ENCODE measurements at places on chromosomes 6 and 20.

GRCh38 chr6:70236343-70236742, 66.5 kb downstream of the COL9A1 start:
- DNase-seq = no peak

DNA sequence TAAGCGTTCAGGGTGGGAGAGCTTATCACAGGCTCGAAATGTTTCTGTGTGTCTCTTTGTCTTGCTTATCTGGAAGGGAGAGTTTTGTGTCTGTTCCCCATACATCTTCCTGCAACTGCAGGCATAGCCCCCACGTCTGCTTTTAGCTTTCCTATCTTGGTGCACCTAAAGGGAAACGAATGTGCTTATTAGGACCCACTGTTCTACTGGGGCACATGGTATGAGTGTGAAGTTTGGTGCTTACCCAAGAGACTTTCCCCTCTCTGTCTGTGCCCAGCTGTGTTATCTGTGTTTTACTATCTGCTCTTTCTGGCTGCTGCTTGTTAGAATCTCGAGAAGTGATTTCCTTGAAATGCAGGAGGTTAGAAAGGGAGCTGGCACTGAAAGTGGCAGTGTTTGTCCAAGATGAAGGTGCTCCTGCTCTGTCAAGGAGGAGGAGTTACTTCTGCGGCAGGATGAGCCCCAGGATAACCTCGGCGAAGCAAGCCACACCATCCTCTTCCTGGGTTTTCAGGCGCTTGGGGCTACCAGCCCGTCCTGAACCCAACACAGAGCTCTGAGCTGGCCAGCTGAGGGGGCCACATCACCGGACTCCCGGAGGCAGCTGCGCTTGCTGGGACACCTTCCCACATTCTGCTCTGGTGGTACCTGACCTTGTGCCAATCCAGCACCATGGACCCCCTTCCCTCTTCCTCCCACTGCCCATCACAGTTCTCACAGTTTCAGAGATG, 23.4 kb downstream of the DYNLT1 start:
- no peak for DNase-seq

GRCh38 chr6:39215640-39216158, 13.6 kb downstream of the KCNK5 start:
- no peak for DNase-seq

DNA sequence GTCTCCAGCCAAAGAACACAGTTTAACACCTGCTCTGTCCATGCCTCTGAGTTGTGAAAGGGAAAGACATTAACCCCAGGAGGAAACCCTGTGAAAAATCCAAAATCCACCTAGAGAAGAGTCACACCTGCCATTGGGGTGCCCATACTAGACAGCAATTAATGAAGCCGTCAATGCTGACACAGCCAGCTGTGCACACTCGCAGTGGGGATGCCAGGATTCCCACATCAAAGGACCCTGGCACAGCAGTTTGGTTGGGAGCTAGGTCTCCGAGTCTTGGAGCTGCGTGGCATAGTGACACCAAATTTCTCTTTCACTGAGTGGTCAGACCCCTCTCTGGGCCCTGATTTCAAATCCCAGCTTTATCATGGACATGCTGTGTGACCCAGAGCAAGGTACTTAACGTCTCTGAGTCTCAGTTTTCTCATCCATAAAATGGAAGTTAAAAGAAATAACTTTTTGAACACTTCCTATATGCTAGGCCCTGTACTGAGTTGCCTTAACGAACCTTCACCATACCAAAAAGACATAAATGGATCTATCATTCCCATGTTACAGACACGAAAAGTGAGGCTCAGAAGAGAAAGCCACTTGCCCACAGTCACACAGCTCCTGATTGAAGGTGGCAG, 30.8 kb downstream of the BPIFB1 start:
- DNase-seq = no peak

GRCh38 chr6:64520050-64520449, 884.4 kb downstream of the PHF3 start:
- no peak for DNase-seq

GRCh38 chr6:43747784-43748183, 22.2 kb upstream of the VEGFA start:
- no peak for DNase-seq

DNA sequence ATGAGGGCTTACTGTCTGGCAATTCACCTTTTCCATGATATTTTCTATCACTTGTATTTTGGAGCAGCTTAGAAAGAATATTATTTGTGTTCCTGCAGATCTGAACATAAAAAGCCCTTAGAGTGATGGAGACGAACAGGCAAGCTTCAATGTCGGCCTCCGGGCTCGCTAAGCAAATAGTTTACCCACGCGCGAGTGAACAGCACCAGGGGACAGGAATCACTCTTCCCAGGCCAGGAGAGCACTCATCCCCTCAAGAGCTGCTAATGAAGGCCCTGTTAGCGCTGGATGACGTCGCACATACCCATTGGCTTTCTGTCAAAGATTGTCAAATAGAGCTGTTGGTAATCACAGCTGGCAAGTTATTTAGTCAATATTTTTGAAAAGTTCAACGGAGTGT, 395.7 kb downstream of the ZFAND3 start:
- no peak for DNase-seq

DNA sequence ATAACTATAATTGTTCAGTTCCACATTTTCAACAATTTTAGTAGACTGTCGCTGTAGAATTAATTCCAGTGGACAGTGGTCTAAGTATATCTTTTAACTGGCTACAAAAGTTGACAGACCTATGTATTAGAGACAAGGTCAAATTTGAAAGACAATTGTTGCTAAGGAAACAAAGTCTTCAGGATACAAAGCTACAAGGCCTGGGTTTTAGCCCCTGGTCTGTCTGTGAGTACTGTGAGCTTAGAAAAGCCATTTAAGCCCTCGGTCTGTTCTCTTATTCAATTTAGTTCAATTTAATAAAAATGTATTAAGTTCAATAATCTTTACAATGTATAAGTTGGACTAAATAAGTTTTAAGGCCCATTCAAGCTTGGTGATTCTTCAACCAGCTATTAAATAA, 352.5 kb downstream of the HDGFL1 start:
- DNase-seq = no peak

- DNase-seq = no peak
Measured at GRCh38 chr6:112690497-112691202, 343.5 kb downstream of the RFPL4B start.

- no peak for DNase-seq
Measured at GRCh38 chr6:20564269-20564668, 30.0 kb downstream of the CDKAL1 start.

DNA sequence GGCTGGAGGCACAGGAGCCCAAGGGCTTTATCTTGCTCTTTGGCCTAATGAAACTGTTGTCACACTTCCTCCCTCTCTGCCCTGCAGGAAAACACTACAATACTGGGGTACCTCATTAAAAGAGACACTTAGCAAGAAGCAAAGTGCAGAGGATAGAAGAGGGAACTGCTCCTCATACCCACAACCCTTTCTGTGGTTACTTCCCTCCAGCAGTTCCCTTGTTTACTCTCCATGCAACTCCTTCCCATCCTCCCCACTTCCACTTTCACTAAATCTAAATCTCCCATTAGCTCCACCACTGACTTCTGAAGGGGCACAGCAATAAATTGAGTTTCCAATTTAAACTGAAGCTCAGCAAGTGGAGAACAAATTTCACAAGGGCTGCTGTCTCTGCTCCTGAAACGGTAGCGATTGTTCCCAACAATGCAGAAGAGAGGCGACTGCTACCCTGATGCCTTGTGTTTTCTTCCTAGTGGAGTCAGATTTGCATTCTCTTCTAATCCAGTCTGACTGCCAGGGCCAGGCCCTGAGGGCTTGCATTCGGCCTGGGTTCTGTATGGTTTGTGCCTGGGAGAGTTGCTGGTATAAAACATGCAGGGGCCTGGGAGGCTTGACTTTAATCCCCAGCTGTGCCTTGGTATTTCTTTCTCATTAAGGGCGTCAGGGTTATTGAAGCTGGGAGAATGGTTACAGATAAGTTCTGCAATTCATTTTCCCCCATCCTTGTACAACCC, 454.7 kb downstream of the TFAP2B start:
- DNase-seq = peak; percentile 2

GRCh38 chr6:151034825-151035781, 169.6 kb downstream of the MTHFD1L start:
- DNase-seq = no peak

DNA sequence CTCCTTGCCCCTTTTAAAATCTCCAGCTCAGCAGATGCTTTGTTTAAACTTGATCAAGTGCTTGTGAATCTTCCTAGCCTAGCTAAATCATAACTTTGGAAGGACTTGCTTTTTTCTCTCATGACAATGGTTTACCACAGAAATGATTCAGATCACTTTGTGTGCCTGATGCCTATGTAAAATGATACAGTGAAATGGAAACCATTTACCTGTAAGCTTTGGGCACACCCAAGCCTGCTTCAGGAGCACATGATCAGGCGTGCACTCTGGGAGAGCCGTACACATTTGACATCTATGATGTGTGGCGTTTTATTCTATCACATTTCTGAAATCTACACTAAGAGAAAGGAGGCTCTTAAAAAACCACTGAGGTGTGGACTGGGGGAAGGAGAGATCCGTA, 41.1 kb downstream of the PTPN1 start:
- no peak for DNase-seq

GRCh38 chr20:38113401-38114325, 51.4 kb downstream of the TGM2 start:
- no peak for DNase-seq

GRCh38 chr6:27472182-27472616, 706 bp downstream of the ZNF184 start:
- DNase-seq = peak; percentile 65

DNA sequence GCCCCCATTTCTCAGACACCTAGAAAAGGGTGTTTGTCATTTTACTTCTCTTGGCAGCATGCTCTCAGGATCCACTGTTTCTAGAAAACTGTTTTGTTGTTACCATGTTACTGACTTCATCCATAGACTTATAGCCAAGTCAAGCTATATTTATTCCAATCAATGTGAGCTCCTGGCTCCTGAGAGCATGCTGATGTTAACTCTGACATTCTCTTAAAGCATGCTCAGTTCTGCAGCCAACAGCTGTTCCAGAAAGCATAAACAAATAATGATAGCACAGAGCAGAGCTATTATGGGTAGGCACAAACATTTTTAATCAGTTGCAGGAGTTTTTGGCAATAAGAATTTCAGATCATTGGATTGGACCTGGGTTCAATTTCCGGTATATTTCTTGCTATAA, 92.4 kb upstream of the CEP85L start:
- no peak for DNase-seq

DNA sequence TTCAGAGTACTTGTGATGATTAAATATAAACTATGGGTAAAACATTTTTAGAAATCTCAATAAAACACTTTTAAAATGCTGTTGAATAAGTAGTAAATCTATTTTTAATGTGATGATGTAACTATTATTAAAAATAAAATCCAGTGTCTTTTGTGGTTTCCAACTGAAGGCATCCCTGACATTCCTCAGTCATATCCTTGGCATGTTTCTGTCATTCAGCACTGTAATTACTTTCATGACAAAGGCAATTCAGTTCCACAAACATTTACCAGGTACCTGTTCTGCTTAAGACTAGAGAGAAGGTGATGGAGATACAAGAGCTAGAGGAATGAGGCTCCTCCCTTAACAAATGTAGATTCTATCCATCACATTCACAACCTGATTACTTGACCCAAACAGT, 518.7 kb upstream of the MAP3K7 start:
- no peak for DNase-seq

DNA sequence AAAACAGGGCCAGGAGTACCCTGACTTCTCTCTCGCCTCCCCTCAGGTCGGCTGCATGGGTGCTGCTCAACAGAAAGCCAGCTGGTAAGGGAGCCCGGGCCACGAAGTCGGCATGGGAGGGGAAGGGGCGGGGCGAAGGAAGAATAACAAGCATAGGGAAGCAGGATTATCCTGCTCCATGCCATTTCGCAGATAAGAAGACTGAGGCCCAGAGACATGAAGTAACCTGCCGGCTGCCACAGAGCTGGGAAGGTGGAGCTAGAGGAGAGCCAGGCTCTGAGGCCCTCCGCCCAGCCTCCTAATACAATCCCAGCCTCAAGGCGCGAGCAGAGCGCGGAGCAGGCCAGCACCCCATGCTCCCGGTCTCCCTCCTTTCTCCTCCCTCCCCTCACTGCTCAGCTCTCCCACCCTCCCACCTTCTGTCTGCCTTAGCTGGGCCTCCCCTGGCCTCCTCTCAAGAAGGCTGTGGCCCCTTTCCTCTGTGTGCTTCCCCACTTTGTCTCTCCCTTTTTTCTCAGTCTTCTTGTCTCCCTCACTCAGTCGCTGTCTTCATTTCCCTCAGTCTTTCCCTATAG, 13.2 kb upstream of the HMGA1 start:
- DNase-seq = no peak

DNA sequence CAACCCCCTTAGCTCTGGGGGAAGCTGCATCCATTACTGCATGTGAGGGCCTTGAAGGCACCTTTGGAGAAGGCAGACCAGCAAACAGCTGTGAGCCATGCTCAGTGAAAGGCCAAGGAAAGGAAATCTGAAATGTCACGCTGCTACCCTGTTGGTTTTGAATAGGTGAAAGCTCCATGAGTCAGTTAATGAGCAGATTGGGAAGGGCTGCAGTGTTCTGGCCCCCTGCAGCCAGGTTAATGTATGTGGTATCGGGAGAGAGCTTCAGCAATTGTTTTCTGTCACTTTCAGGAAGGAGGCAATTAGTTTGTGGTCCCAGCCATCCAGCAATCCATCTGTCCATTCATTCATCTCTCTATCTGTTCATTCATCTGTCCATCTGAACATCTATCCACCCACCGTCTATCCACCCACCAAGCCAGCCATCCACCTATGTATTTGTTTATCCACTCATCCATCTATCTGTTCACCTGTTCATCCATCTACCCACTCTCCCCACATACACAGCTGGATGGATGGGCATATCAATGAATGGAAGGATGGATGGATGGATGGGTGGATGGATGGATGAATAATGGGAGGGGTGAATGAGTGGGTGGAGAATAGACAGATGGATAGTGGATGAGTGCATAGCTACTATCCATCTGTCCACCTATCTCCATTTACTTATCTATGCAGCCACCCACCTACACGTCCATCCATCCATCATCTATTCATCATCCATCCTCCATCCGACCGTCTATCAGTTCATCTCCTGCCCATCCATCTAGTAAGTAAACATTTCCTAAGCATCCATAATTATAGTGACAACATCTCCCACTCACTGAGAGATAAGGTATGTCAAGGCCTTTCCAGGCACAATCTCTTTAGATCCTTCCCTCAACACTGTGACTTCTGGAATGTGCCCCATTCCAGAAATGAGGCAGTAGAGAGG, 16.0 kb downstream of the PCK1 start:
- DNase-seq = no peak

- no peak for DNase-seq
Measured at GRCh38 chr6:80636689-80637088, 530.2 kb downstream of the BCKDHB start.

- DNase-seq = no peak
Measured at GRCh38 chr6:166162599-166163342, 4.9 kb downstream of the TBXT start.

Data from amygdala (tissue), 56 donors.